Endothelial cell (in vitro differentiated cells): ENCODE measurements at places on chromosomes 4 and X. TPM values are rescaled to one million over a fixed set of nuclear protein-coding genes. Genes with fewer than 3 reads are reported as not detected.

CT45A5 gene
- total RNA-seq: not detected

GRCh38 chr4:8507624-8508023 is 67.0 kb downstream of the TRMT44 start:
- no peak for DNase-seq

DNA sequence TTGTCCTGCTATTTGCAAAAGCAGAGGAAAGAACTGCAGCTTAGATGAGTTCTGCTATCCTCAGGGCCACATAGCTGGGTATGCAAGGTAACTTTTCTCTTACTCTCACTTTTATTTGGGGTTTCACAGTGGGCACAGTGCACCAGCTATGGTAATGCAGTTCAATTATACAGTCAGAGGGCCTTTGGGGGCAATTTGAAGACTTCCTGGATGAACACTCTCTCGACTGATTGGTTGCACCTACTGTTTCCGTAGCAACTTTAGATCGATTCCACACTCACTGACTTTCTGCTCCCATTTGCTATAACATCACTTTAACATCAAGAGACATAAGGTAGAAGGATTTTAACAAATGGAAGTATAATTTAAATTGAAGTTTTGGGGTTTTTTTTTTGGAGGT is 128.6 kb downstream of the SLC39A8 start:
- no peak for DNase-seq

ASB9 gene
- 2.8 TPM for total RNA-seq

ING2 gene
- total RNA-seq: 12.2 TPM

DNA sequence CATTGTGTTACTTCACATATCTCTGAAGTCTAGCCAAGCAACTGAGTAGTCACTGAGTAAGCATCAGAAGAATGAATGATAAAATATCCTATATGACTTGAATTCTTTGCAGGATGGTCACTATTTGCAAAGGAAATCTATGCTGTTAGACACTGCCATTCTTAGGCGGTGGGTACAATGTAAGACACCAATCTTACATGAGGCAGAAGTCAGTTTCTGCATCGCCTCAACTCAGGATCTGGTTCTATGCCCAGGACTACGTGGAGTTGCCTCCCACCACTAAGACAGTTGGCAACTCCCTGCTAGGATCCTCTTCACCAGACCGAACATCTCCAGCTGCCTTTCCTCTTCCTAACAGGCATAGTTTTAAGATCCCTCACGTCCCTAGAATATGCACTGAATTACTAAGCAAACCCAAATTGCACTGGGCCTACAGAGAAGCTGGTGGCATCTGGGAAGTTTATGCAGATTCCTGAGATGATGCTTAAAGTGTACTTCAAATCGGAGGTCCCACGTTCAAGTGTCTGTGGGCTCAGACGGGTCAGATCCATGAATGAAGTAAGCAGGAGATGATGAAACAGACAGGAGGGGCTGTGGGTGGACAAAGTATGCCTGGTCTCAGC is 45.6 kb downstream of the SEL1L3 start:
- no peak for DNase-seq

DNA sequence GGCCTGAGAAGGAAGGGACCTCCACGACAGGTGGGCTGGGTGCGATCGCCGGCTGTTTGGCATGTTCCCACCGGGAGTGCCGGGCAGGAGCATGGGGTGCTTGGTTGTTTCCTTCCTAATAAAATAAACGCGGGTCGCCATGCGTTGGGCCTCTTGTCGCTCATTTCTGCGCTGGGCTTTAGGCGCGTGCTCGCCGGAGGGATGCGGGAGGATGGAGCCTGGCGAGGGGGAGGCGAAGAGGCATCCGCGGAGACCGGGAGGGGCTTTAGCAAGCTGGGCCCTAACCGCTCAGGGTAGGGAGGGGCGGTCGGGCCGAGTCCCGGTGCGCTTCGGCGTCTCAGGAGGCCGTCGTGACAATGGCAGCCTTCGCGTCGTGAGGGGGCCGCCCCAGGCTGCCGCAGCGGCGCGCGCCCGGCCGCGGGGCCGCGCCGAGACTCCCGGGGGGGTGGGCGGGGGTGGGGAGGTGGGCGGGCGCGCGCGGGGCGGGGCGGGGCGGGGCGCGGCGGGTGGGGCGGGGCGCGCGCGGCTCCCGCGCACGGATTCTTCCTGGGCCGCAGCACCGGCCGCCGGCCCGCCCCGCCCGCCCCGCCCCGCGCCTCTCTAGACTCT is 476 bp upstream of the GDI1 start:
- peak; percentile 22 for DNase-seq

- no peak for DNase-seq
Observed at GRCh38 chr4:87073199-87074120, 138.6 kb downstream of the AFF1 start.

AKAP4 gene
- not detected for total RNA-seq

HSFX4 gene
- not detected for total RNA-seq

GRCh38 chr4:70892086-70892769 is 9.9 kb upstream of the MOB1B start:
- DNase-seq: no peak
